T1000 (cell line): ENCODE measurements at places on chromosomes 13 and 19.

GRCh38 chr19:11050323-11051114, 38.7 kb upstream of the LDLR start:
- no peak for DNase-seq

- DNase-seq: no peak
These were observed 109.7 kb downstream of the GNG7 start for GRCh38 chr19:2592824-2593223.

DNA sequence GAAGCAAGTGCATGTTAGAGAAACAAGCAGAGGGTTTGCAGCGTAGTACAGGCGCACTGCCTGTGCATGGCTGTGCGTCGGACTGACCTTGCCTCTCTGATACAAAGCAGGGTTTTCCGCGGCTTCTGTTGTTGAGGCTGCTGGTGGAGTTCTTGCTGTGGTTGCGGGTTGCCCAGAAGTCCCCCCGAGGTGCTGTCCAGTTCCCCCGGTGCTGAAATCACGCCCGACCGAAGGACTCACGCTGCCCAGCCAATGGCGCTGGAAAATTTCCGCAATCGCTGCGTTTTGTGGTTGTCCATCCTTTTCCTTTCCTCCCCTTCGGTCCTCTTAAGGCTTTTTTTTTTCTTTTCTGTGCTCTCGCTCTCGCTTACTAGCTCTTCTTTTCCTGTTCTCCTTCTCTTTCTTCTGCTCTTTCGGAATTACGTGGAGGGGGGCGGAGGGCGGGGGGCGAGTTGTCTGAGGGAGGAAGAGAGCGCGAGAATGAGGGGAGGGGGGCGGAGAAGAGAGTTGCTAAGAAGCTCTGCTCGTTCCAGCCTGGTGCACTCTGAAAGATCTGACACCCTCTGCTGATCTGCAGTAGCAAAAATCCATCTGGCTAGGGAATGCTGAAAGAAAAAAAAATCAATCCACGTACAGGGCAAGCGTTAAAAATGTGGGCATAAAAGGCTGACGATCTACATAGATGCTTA, at the start of gene SLITRK1:
SLITRK1 (minus strand) TSS at position 558 of the 689 bp plus-strand sequence. CDS start 967 bp downstream, outside the sequence.
- DNase-seq: no peak

GRCh38 chr13:114134111-114134943, 1.9 kb upstream of the RASA3 start:
- DNase-seq: no peak
